B cell (primary cell): ENCODE measurements at places on chromosomes 7 and 10. TPM values are rescaled to one million over a fixed set of nuclear protein-coding genes. Genes with fewer than 3 reads are reported as not detected.
A peak's percentile ranks its signal among the peaks of the same experiment; 100 is the strongest.

GRCh38 chr10:37976880-37977203, 395 bp upstream of the ZNF25 start:
- no peak for DNase-seq

Gene AGAP5
- polyA plus RNA-seq = 9.9 and 12.9 TPM in 2 replicates

- DNase-seq = no peak
Observed at GRCh38 chr7:128254470-128254869, 13.4 kb downstream of the LEP start.

DNA sequence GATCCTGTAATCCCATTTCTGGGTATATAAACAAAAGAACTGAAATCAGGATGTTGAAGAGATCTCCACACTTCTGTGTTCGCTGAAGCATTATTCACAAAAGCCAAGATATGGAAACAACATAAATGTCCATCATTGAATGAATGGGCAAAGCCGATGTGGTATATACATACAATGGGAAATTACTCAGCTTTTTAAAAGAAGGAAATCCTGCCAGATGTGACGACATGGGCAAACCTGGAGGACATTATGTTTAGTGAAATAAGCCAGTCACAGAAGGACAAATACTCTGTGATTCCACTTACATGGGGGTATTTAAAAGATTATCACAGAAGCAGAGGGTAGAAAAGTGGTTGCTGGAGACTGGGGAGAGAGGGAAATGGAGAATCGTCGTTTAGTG, 23.9 kb upstream of the FAM107B start:
- DNase-seq = no peak

- DNase-seq = no peak
Observed at GRCh38 chr10:68330852-68331454, 911 bp upstream of the HNRNPH3 start.

Gene BTRC
- 4.3 and 4.8 TPM in 2 replicates for polyA plus RNA-seq

GRCh38 chr10:48523820-48524758, 80.8 kb downstream of the ARHGAP22 start:
- DNase-seq = no peak

- DNase-seq = no peak
Observed at GRCh38 chr10:62860946-62861345, 44.8 kb upstream of the EGR2 start.

- peak; percentile 52 for DNase-seq
Observed at GRCh38 chr10:29734962-29735627, 100.3 kb upstream of the SVIL start.

GRCh38 chr10:74921744-74922143, 95.3 kb downstream of the KAT6B start:
- DNase-seq = no peak

DNA sequence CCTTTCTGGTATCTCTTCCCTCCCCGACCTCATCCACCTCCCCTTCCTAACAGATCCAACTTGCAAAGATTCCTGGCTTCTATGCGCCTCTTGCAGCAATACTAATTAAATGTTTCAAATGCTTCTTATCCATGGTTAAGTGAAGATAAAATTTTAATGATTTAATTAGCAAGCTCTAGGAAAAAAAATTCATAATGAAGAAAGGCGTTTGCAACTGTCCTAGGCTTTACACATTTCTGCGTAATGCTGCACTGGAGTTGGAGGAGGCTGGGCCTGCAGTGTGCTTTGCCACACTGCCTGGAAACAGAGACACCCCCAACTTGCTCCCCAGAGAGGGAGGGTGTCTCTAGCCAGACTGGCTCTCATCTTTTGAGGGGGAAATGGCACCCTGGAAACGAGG, 123.9 kb upstream of the CARD11 start:
- DNase-seq = no peak

DNA sequence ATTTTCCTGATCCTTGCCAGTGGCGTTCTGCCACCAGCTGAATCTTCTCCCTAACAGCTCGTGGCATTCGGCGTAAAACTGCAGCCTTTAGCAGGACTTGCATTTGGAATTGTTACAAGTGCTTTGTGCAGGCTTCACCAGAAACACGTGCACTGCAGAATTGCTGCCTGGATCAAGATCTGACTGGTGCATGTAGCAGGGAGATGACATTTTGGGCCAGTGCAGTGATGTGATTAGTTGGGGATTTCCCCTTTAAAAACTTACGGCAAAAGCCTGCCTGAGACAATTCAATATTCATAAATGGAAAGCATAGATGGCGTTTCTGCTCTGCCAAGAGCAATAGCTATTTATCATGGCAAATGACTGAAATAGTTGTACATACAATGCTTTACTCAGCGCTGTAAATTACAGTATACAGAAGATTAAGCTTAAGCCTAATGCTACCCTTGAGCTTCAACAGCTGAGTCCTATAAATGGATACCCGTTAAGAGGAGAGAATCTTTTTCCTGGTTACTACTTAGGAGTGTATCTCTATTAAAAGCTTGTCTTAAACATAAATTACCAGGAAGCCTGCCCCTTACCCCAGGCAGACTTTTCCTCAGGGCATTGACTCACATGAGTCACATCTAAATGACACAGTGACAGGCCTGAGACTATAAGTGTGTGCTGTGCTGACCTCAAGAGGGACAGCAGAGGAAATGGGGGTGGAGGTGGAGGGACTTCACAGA, 106.3 kb downstream of the ATXN7L1 start:
- DNase-seq = peak; percentile 35

Gene MYO1G
- 204 and 239 TPM in 2 replicates for polyA plus RNA-seq
